CD8-positive, alpha-beta memory T cell (primary cell): ENCODE measurements at places on chromosomes 3 and 15.

DNA sequence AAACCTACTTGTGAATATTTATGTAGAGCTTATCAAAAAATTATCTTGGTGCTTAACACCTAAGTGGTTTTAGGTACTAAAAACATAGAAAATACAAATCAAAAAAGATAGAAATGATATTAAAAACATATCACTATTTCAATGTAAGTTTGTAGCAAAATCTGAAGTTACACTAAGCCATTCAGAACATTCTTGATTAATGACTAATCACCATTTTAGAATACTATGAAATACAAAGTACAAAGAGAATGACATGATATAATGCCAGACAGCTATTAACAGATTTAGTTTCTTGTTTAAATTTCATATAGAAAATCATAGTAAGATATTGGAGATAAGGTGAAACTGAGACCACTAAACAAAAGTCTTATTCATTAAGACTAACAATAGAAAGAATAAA, 169.7 kb upstream of the AGTR1 start:
- DNase-seq: no peak

DNA sequence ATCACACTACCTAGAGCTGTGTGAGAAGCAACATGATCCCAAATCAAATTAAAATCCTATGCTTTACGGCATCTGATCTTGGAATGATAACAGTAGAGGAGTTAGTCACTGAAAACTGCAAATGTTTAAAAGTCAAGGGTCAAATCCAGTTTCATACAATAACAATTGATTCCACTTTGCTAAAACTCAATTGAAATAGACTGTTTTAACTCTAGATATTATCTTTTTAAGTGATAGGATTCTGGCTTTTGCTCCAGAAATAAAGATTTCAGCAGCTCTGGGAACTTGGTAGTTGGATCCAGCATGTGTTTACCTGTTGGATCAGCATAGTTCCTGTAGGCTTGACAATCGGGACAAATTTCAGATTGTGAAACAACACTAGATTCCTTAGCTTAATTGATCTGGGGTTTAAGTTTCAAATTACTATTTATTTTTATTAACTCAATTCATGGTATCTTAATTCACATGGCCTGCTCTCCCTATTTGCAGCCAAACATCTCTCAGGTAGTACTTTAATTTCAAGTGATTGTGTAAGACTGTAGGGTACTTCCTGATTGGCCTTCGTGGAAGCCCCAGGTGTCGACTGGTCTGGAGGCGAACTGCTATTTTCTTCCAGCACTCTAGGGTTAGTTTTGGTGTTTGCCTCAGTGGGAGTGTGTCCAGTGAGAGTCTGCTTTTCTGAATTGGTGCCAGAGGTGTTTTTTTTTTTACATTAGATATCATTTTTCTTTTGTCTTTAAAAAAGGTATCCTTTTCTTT, 16.6 kb downstream of the NFKBIZ start:
- no peak for DNase-seq

DNA sequence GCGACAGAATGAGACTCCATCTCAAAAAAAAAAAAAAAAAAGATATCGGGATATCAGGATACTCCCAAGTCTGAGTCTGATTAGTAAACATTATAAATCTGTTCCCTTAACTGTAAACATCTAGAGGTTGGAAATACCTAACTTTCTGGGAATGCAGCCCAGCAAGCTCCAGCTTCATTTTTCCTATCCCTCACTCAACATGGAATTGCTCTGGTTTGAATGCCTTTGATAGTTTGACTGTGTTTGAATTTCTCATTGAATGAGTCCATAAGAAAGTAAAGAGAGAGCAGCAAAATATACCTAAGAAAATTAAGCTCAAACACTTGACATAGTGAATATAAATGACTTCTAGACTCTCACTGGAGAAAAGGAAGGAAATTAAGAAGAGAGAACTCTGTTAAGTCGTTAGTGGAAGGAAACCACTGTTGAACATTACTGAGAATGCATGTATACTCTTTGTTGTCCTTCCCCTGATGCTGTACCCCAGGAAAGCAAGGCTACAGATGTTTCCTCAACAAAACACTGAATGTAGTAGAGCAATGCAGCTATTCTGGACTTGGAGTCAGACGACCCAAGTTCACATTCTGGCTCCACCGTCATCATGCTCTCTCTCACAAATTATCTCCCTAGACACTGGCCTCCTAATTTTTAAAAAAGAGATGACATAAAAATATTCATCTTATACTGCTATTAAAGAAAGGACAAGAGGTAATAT, 62.4 kb downstream of the CD200 start:
- no peak for DNase-seq

- no peak for DNase-seq
Measured at GRCh38 chr15:60510006-60510405, 31.1 kb upstream of the ICE2 start.

DNA sequence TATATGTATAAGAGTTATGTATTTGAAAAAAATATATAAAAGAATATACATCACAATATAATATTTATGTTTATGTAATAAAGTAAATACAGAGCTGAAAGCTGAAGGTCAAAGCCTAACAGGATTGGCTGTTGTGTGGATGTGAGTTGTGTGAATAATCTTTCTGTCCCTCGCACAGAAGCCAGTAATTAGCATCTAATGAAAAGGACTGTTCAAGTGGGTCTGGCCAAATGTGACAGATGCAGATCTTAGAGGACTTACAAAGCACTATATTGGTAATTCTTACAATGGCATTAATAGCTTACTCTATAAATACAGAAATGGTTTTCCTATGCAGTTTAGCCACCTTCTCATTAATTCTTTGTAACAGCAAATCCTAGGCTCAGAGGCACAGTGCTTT, 2.4 kb downstream of the MKRN3 start:
- no peak for DNase-seq

- DNase-seq: no peak
Measured at GRCh38 chr3:195102609-195103467, 168.1 kb downstream of the XXYLT1 start.
